ENCODE measurements at places on chromosomes 13 and 19. TPM values are rescaled to one million over a fixed set of nuclear protein-coding genes. Genes with fewer than 3 reads are reported as not detected.

Gene KCNRG
- 0.45 TPM for total RNA-seq

DNA sequence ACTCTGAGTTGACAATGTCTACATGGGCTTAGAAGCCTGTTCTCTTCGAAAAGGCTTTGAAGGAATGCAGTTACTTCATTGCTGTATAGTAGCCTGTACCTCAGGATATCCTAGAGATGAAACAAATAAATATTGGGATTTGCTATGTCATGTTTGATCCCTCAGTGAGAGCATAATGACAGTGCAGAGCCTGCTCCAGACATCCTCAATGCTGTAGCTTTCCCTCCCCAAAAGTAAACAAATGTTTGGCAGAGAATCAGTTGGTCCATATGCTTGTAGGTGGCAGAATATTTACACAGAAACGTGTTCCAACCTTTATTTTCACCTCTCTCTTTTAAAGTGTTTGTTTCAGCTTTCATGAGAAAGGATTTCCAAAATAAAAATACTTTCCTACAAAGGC is 515.3 kb upstream of the SGCG start:
- no peak for ATAC-seq

DNA sequence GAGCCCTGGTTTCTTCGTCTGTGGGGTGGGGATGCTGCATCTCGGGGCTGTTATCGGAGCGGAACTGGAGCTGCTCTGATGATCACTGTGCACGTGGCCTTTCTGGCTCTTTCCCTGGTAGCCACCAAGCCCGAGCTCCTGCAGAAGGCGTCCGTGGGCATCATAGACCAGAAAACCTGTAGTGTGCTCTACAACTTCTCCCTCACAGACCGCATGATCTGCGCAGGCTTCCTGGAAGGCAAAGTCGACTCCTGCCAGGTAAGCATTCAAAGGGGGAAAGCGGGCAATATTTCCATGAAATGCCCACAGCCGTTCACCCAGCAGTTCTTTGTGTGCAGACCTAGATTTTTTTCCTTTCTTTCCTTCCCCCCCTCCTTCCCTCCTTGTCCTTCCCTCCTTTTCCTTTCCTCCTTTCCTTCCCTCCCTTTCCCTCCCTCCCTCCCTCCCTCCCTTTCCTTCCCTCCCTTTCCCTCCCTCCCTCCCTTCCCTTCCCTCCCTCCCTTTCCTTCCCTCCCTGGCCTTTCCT is 9.4 kb downstream of the TIMM13 start:
- peak; percentile 16 for ATAC-seq

- no peak for ATAC-seq
Observed at GRCh38 chr13:102028868-102029267, 373.0 kb downstream of the FGF14 start.

- ATAC-seq: no peak
Observed at GRCh38 chr13:51041710-51042109, 69.4 kb downstream of the C13orf42 start.

DNA sequence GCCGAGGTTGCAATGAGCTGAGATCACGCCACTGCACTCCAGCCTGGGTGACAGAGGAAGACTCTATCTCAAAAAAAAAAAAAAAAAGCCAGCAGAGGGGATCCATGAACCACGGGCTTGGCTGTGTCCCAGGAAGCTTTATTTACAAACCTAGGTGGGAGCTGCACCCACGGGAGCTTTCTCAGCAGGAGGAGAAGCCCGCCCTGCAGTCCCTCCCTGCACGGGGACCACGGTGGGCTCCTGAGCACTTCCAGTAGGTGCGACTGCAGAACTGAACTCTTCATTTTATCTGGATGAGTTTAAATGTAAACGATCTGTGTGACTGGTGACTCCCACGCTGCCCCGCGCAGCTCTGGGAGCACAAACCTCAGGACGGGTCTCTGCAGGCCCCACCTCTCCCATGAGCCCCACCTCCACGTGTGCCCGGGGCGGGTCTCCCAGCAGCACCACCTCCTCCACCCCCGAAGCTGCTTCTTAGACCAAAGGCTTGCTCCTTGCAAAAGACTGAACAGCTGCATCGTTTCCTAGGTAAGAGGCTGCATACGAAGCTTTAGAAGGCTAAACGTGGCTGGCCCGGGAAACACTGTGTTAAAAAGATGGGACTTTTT is 66.4 kb downstream of the SPACA7 start:
- ATAC-seq: no peak

DNA sequence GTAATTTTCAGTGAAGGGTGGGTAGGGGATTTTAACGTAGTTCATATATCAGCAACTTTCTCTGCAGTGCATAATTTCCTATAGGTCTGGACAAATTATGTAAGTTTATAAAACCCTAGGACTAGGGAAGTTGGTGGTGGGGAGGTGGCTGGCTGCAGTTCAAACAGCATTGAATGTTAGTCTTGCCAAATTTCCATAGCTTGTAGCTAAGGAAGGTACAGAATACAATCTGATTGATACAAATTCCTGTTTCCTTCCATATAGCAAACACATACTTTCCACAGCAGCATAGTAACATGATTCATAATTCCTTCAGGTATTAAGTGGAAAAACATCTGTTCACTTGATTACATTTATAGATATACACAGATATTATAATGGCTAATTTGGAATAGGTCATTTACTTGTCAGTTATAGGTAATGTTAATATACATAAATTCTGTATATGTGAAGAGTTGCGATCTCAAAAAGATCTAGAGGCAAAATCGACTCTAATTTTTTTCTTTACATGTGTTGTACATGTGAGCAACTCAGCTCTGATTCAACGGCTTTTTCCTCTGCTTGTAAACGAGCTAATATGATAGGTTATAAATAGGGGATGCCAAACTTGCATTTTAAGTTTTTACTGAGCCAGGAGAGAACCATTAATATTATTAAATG is 233.4 kb upstream of the CSNK1A1L start:
- ATAC-seq: no peak

DNA sequence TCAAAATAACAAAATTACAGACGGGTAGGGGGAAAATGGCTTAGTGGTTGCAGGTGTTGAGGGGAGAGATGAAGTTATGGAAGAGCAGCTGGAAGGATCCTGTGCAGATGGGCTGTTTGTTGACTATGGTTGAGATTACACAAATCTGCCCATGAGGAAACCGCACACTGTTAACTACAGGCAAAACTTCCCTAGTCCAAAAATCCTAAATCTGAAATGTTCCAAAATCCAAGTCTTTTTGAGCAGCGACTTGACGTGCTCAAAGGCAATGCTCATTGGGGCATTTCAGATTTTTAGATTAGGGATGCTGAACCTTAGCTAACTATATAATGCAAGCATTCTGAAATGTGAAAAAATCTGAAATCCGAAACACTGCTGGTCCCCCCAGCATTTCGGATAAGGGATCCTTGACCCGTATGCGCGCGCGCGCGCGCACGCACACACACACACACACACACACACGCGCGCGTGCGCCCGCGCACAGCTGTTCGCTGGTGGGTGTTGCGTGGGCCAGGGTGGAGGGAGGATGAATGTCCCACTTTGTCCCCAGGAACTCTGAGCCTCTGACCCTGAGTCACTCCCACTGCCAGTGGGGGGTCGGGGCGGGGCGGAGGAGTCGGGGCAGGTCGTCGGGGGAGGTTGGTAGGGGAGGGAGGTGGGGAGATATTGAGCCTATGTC is 6.8 kb downstream of the F2RL3 start:
- no peak for ATAC-seq

- ATAC-seq: no peak
Observed at GRCh38 chr19:14817052-14817451, 17.9 kb downstream of the OR7A5 start.

Gene C5AR2
- 0.19 TPM for total RNA-seq

Gene FGF21
- not detected for total RNA-seq

Gene URAD
- total RNA-seq: not detected

GRCh38 chr13:22262001-22262885 is 591.4 kb downstream of the FGF9 start:
- no peak for ATAC-seq

GRCh38 chr19:10568062-10568825 is 535 bp downstream of the CDKN2D start:
- peak; percentile 22 for ATAC-seq

Gene LHB
- total RNA-seq: not detected

DNA sequence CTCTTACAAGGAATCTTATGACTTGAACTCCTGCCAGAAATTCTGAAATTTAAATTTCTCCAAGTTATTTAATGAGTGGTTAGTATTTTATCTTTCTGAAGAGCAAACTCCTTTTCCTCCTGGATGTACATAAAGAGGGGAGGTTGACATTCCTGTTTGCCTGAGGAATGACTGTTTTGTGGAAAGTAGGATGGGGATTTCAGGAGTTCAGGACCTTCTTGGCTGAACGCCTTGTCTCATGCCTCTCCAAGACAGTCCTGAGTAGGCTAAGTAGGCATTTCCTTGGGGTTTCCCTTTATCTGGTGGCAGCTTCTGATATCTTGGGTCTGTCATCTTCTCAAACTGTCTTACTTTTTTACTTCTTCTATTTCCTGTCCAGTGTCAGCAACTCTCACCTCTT is 356.6 kb downstream of the TDRD3 start:
- no peak for ATAC-seq

Gene F7
- not detected for total RNA-seq

All from activated T-helper 17 cell treated with anti-CD3 and anti-CD28 coated beads, Interleukin-2, amount 50 U/mL, for 72 hours (primary cell).